ENCODE measurements at places on chromosomes 1 and 21. TPM values are rescaled to one million over a fixed set of nuclear protein-coding genes. Genes with fewer than 3 reads are reported as not detected.

KCNH1 gene
- not detected for total RNA-seq

CHD5 gene
- total RNA-seq: 0.59 TPM

LCE1F gene
- not detected for total RNA-seq

MAGI3 gene
- 6.3 TPM for total RNA-seq

ERICH3 gene
- total RNA-seq: not detected

OR2T27 gene
- not detected for total RNA-seq

OR6N1 gene
- total RNA-seq: not detected

XCL2 gene
- 1.5 TPM for total RNA-seq

TRIM63 gene
- 0.31 TPM for total RNA-seq

MAP3K21 gene
- total RNA-seq: 4.2 TPM

TMEM81 gene
- total RNA-seq: 6.0 TPM

OR2T11 gene
- total RNA-seq: not detected

SLC6A9 gene
- 5.1 TPM for total RNA-seq

OR2M5 gene
- total RNA-seq: not detected

OVAAL gene
- total RNA-seq: not detected

CFHR1 gene
- not detected for total RNA-seq

F13B gene
- total RNA-seq: not detected

CHRM3 gene
- total RNA-seq: not detected

CEP350 gene
- 43.6 TPM for total RNA-seq

EXO1 gene
- 69.1 TPM for total RNA-seq

CRYAA gene
- not detected for total RNA-seq

CFAP107 gene
- total RNA-seq: not detected

NPHS2 gene
- not detected for total RNA-seq

S100A3 gene
- total RNA-seq: not detected

SLAMF9 gene
- not detected for total RNA-seq

EDN2 gene
- total RNA-seq: not detected

KLHDC9 gene
- not detected for total RNA-seq

NMNAT2 gene
- not detected for total RNA-seq

COA6 gene
- total RNA-seq: 58.9 TPM

NCF2 gene
- 9.1 TPM for total RNA-seq

NFASC gene
- 0.11 TPM for total RNA-seq

RBM11 gene
- total RNA-seq: 7.4 TPM

IL10 gene
- not detected for total RNA-seq

FLVCR1 gene
- total RNA-seq: 11.4 TPM

FLG2 gene
- total RNA-seq: not detected

MMEL1 gene
- total RNA-seq: 1.4 TPM

PM20D1 gene
- total RNA-seq: 0.73 TPM

OR2L13 gene
- total RNA-seq: not detected

LCE2A gene
- not detected for total RNA-seq

S100A12 gene
- total RNA-seq: not detected

COG2 gene
- 30.8 TPM for total RNA-seq

LPAR3 gene
- total RNA-seq: 0.35 TPM

ZYG11A gene
- total RNA-seq: 0.27 TPM

SPRR1A gene
- total RNA-seq: not detected

TINAGL1 gene
- not detected for total RNA-seq

SLC2A5 gene
- total RNA-seq: not detected

WNT2B gene
- 0.16 TPM for total RNA-seq

MANEAL gene
- total RNA-seq: 1.0 TPM

VAV3 gene
- total RNA-seq: 4.7 TPM

C2CD4D gene
- total RNA-seq: 1.6 TPM

PLEKHN1 gene
- 1.9 TPM for total RNA-seq

PTPN7 gene
- 198 TPM for total RNA-seq

SPATA46 gene
- total RNA-seq: not detected

HES2 gene
- 1.1 TPM for total RNA-seq

LRRC38 gene
- total RNA-seq: not detected

S100A7 gene
- not detected for total RNA-seq
